ENCODE measurements at places on chromosomes 7 and 10.

GRCh38 chr7:135454060-135454459, 55.8 kb downstream of the CNOT4 start:
- peak; percentile 7 for DNase-seq

- DNase-seq: peak; percentile 12
These were observed 41.4 kb upstream of the GTF2I start for GRCh38 chr7:74615933-74616780.

- peak; percentile 30 for DNase-seq
These were observed 120.4 kb downstream of the ARHGAP21 start for GRCh38 chr10:24603333-24603732.

GRCh38 chr10:16779384-16779915, 37.8 kb downstream of the RSU1 start:
- DNase-seq: peak; percentile 84

- DNase-seq: no peak
These were observed 216.8 kb downstream of the PTEN start for GRCh38 chr10:88080213-88080612.

GRCh38 chr7:44056681-44057080, 8.7 kb downstream of the PGAM2 start:
- DNase-seq: no peak

GRCh38 chr7:105988276-105988675, 25.2 kb downstream of the CDHR3 start:
- no peak for DNase-seq

GRCh38 chr7:6398943-6399342, 48.8 kb downstream of the DAGLB start:
- DNase-seq: no peak

DNA sequence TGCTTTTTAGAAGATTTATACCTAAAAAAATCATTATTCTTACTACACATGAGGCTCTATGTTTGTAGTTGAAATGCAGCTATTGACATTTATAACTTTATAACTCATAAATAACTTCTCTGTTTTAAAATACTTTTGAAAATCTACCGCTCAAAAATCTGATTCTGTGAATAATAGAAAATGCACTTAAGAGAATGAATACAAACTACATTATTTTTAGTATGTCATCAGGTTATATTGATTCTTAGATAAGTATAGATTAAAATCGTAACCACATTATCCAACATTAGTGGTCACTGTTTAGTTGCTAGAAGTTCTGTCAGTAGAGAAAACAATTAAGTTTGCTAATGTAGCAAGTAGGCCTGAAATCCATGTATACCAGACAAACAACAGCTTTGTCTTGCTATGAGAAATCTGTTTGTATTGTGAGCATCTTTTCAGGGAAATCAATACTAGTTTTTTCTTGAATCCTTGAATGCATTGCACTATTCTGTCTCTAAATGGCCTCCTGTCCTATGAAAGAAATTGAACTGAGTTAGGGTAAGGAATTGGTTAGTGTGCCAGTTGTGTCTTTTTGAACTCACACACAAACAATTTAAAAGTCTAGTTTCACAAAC, 116.5 kb upstream of the HDAC9 start:
- DNase-seq: no peak

GRCh38 chr7:29297194-29297890, 102.8 kb downstream of the CHN2 start:
- DNase-seq: no peak

DNA sequence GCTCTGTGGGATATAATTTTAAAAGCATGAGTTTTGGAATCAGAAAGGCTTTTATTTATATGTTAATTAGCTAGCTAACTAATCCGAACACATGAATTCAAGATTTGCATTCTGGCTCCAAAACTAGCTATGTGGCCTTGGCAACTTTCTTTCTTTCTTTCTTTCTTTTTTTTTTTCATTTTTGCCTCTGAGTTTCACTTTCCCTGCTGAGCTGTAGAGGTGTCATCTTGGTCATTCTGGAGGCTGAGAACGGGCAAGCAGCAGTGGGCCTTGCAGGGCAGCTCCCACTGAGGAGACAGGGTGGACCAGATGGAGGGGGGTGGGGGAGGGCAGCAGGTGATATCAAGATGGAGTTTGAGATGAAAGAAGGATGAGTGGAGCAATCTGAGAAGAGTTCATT, 24.8 kb upstream of the SFMBT2 start:
- DNase-seq: no peak

- no peak for DNase-seq
These were observed 21.8 kb downstream of the ELFN1 start for GRCh38 chr7:1691601-1692514.

DNA sequence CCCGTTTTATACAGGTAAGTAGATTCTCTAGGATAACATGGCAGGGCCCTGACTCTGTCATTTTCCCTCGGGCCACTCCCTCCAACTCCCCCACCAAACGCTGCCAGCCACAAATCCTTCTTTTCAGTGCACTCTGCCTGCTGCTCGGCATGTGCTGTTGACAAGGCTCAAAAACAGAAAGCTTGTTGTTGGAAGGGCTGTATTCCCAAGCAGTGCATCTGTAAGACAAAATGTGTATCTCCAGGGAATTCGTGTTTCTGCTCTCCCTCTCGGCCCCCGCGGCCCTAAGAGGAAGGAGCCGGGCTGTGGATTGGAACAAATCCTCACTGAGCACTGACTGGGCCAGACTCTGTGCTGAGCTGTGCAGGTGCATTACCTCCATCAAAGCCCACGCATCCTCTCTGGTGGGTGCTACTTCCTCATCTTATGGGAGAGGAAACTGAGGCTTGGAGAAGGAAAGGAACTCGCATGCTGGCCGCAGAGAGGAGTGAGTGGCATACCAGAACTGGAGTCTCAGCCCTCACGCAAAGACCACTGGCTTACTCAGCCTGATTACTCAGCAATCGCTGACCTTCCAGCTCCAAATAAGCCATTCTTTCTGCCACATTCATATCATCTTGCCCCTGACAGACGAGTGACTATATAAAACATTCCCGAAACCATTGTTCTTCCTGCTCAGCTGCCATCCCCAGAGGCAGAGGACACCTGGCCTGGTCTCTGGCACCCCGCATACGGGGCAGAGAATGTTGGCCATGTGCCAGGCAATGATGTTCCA, 33.5 kb upstream of the ENO4 start:
- DNase-seq: no peak

All from stimulated activated CD4-positive, alpha-beta T cell treated with anti-CD3 and anti-CD28 coated beads, Interleukin-1b, Interleukin-23, amount 100 ng/mL, for 48 hours (primary cell).